ENCODE measurements at places on chromosomes 13 and 19.

DNA sequence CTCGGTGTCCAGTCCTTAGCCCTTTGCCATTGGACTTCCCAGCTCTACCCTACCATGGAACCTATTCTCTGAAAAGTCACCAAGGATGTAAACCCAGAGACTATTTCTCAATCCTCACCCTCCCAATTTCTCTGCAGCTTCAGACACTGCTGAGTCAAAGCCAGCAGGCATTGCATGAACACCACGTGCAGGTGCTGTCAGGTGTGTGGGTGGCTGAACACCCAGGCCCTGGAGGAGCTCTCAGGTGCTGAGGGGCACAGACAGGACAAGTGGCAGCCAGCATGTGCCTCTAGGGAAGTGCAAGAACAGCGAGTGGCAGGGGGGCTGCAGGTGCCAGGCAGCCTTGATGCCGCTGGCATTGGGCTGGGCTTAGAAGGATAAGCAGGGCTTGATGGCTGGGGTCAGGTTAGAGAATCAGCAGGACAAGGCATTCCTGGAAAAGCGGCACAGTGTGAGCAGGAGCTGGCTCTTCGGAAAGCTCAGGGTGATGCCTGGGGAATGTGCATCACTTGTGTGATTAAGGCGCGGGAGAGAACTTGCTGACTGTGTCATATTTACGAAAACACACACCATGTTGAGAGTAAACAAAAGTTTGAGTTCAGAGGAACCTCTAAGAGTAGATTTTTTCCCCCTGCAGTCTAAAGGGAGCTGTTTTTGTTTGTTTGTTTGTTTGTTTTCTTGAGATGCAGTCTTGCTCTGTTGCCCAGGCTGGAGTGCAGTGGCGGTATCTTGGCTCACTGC, 83.8 kb downstream of the LNX2 start:
- no peaks in the 10 kb centered on the region for H3K27me3 ChIP-seq
- no peaks in the 10 kb centered on the region for H3K36me3 ChIP-seq
- H3K4me3 ChIP-seq = no peak overlapping the region
- H3K4me1 ChIP-seq = peaks cover 2% of the 10 kb centered on the region
- peak; percentile 14 for DNase-seq
- H3K27ac ChIP-seq = no peak overlapping the region

- no peak overlapping the region for H3K27ac ChIP-seq
- H3K4me3 ChIP-seq = no peak overlapping the region
- DNase-seq = no peak
- peaks cover 2% of the 10 kb centered on the region for H3K36me3 ChIP-seq
- H3K4me1 ChIP-seq = no peaks in the 10 kb centered on the region
- no peaks in the 10 kb centered on the region for H3K27me3 ChIP-seq
These were observed 13.8 kb downstream of the RCBTB1 start for GRCh38 chr13:49571299-49572240.

- H3K27me3 ChIP-seq = no peaks in the 10 kb centered on the region
- H3K4me3 ChIP-seq = no peak overlapping the region
- no peaks in the 10 kb centered on the region for H3K4me1 ChIP-seq
- DNase-seq = no peak
- H3K27ac ChIP-seq = no peak overlapping the region
These were observed 7.4 kb downstream of the ZNF671 start for GRCh38 chr19:57719901-57720519.

DNA sequence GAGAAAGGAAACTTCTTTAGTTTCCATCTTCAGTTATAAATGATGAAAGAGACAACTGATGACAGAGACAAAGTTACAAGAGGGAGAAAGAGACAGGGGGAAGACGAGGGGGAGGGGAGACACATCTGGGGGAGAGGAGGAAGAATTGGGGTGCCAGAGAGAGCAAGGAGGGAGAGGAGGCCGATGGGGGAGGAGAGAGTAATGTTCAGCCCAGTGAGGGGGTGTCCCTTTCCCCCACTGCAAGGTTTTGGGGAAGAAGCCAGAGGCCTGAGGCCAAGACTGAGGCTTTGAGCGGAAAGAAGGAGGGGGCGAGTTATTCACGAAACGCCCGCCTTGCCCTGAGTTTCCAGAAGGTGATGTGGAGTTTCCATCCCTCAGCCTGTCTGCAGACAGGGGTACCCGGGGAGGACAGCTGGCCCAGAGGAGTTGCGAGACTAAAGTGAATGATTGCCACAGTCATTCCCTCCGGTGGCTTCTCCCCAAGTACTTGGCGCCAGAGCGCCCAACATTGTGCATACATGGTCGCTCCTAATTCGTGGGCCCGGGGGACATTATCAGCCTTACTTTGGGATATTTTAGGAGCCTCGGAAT, 558 bp upstream of the PPAN start:
- H3K4me3 ChIP-seq = no peak overlapping the region
- no peak overlapping the region for H3K27ac ChIP-seq
- no peak for DNase-seq
- H3K27me3 ChIP-seq = no peaks in the 10 kb centered on the region
- H3K4me1 ChIP-seq = peaks cover 10% of the 10 kb centered on the region

DNA sequence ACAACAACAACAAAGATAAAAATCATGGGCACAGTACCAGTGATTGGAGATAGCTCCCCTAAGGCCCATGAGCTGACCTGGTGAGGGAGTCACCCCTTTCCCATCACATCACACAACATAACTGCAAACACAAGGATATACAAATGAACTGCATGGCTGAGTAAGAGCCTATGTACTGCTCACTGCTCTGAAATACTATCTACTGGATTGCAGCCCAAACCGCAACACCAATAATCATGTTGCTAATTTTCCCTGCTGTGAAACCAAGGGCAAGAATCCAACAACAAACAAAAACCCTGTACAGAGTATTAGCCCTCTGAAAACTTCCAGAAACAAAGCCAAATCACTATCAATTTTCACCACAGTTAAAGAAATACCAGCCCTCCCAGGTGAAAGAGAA, 1893.2 kb downstream of the PCDH9 start:
- H3K36me3 ChIP-seq = no peaks in the 10 kb centered on the region
- DNase-seq = no peak

DNA sequence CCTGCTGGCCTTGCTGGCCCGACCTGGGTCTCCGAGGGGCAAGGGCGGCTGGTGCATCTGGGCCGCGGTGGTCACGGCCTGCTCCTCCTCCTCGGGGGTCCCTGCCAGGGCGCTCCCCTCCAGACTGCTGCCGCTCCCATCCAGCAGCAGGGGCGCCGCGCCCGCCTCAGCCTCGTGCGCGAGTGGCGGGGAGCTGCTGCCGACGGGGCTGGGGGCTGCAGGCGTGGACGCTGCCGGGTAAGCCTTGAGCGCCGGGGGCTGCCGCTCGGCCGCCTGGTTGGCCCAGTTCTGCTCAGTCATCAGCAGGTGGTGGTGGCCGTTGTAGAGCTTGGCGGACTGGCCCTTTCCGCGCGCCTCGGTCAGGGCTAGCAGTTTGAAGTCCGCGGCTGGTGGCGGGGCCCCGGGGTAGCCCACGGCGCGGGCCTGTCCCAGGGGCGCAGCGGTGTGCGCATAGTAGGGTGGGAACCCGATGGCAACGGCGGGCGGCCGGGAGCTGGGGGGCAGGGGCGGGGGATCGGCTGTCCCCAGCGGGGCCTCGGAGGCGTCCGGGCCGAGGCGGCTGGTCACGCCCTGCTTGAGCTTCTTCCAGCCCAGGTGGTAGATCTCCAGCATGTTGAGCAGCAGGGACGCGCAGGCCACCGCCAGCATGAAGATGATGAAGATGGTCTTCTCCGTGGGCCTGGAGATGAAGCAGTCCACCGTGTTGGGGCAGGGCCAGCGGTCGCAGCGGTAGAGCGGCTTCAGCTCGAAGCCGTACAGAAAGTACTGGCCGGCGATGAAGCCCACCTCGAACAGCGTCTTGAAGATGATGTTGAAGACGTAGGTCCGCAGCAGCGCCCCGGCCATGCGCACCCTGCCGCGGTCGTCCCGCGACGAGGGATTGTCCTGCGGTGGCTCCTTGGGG, 18.6 kb downstream of the GJA3 start:
- H3K27me3 ChIP-seq = no peaks in the 10 kb centered on the region
- no peaks in the 10 kb centered on the region for H3K36me3 ChIP-seq
- H3K4me1 ChIP-seq = peaks cover 2% of the 10 kb centered on the region
- H3K4me3 ChIP-seq = no peak overlapping the region
- no peak for DNase-seq
- H3K27ac ChIP-seq = no peak overlapping the region

DNA sequence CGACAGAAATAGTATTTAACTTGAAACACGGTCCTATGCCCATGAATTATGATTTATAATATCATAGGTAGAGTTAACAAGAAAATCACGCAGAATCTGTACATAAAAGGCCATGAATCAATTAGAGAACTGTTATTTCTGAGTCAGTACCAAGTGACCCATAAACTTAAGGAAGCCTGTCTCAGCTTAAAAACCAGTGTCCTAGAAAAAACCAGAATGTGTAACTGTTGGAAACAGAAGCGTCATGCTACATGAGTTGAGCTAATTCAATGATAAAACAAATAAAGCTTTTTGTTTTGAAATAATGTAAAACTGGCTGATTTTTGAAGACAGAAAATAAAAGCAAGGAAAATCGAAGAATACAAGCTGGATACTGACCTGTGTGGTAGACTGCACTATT, 34.8 kb upstream of the SGCG start:
- H3K4me1 ChIP-seq = no peaks in the 10 kb centered on the region
- H3K27ac ChIP-seq = no peak overlapping the region
- H3K36me3 ChIP-seq = no peaks in the 10 kb centered on the region

DNA sequence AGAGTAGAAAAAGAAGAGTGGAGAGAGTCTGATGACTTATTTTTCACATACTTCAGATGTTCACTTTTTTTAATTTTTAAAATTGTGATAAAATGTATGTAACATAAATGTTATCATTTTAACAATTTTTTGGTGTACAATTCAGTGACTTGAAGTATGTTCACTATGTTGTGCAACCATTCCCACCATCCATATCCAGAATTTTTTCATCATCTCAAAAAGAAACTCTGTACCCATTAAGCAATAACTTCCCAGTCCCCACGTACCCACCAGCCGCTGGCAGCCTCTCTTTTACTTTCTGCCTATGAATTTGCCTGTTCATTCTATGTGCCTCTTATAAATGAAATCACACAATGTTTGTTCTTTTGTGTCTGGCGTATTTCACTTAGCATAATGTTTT, 43.3 kb downstream of the SKA3 start:
- H3K27me3 ChIP-seq = no peaks in the 10 kb centered on the region
- H3K4me1 ChIP-seq = no peaks in the 10 kb centered on the region
- no peaks in the 10 kb centered on the region for H3K36me3 ChIP-seq
- H3K4me3 ChIP-seq = no peak overlapping the region
- no peak overlapping the region for H3K27ac ChIP-seq

DNA sequence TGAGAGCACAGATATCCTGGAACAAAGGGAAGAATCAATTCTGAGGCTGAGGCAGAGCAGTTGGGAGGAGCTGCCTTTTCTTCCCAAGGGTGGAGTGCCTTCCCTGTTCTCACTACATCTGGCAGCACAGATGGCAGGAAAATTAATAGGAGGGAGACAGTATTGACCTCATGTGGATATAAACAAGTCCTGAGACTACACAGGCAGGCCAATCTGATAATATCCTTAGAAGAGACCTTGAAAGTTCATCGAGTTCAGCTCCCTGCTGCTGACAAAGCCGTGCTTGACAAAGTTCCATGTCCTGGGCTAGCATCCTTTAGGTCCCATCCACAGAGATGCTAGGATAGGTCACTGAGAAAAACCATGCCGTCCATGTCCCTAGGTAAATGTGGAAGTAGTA, 1451.5 kb downstream of the EFNB2 start:
- H3K27ac ChIP-seq = no peak overlapping the region
- DNase-seq = no peak
- no peak overlapping the region for H3K4me3 ChIP-seq

- H3K27ac ChIP-seq = no peak overlapping the region
- H3K27me3 ChIP-seq = no peaks in the 10 kb centered on the region
- no peak overlapping the region for H3K4me3 ChIP-seq
These were observed 28.7 kb upstream of the C1QTNF9 start for GRCh38 chr13:24280720-24281119.

DNA sequence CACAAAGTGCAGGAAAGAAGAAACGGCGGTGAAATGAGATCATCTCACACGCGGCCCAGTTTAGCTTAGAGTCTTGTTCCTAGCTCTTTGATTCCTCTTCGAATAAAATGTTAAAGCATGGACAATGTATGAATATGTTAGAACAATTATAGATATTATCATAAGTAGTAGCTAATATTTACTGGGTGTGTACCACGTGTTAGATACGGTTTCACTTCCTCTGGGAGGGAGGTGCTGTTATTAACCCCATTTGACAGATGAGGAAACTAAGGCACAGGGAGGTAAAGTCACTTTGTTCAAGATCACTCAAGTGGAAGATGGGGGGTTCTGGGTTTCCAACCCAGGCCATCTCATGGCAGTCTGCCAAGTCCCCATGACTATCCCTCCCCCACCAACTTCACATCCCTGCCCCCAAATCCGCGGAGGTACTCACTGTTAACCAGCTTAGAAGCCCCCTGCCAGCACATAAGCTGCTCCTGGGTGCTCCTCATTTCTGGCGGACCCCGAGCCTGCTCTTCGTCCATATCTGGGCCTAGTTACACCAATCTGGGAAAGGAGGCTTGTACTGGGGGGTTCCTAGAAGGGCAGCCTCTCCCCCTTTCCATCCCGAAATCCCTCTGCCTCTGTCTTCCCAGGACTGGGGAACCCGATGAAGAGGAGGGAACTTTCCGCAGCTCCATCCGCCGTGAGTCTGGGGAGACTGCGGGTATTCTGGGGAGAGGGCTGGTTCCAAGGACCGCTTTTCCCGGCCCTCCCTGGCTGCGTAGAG, 1.0 kb upstream of the FXYD7 start:
- no peak overlapping the region for H3K27ac ChIP-seq
- no peaks in the 10 kb centered on the region for H3K4me1 ChIP-seq

GRCh38 chr19:58022283-58022660, 11.6 kb upstream of the ZSCAN1 start:
- no peak overlapping the region for H3K4me3 ChIP-seq
- H3K4me1 ChIP-seq = no peaks in the 10 kb centered on the region
- H3K27me3 ChIP-seq = no peaks in the 10 kb centered on the region
- H3K36me3 ChIP-seq = no peaks in the 10 kb centered on the region
- DNase-seq = no peak
- H3K27ac ChIP-seq = no peak overlapping the region

GRCh38 chr19:53865918-53866864, 1.5 kb upstream of the MYADM start:
- no peaks in the 10 kb centered on the region for H3K27me3 ChIP-seq
- H3K27ac ChIP-seq = peak overlapping the region; percentile 13
- DNase-seq = peak; percentile 85
- H3K36me3 ChIP-seq = peaks cover 7% of the 10 kb centered on the region
- peaks cover 12% of the 10 kb centered on the region for H3K4me1 ChIP-seq

- peaks cover 34% of the 10 kb centered on the region for H3K36me3 ChIP-seq
- H3K27me3 ChIP-seq = no peaks in the 10 kb centered on the region
- H3K4me3 ChIP-seq = no peak overlapping the region
- H3K27ac ChIP-seq = peak overlapping the region; percentile 97
These were observed 1.3 kb upstream of the ISYNA1 start for GRCh38 chr19:18439025-18439909.

DNA sequence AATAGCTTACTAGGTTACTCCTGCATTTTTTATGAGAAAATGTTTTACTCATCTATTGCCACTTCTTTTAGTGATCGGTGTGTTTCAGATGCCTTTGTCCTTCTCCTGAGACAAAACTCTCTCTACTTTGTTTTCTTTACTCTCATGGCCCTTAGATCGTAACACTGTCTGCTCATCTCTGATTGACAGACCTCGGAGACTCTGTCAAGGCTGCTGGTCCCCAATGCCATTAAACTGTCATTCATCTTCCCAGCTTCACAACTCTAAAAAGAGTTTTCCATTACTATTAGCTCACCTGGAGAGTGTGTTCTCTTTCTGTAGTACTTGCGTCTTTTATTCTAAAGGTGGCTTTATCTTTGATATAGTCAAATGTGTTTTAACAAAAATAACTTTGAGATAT, 765.2 kb downstream of the SLITRK1 start:
- H3K4me1 ChIP-seq = no peaks in the 10 kb centered on the region
- no peak for DNase-seq
- no peaks in the 10 kb centered on the region for H3K27me3 ChIP-seq
- H3K36me3 ChIP-seq = no peaks in the 10 kb centered on the region
